Activated T-helper 2 cell treated with anti-CD3 and anti-CD28 coated beads, Interferon-gamma antibody, Interleukin-2, Interleukin-4, amounts not matched to agents 10 μg/mL and 5 μg/mL and 100 μg/mL, durations not matched to agents 14 hours and 24 hours and 36 hours (primary cell): ENCODE measurements at places on chromosomes 6 and 20. TPM values are rescaled to one million over a fixed set of nuclear protein-coding genes. Genes with fewer than 3 reads are reported as not detected.

TRIM40 gene
- not detected in 2 replicates for total RNA-seq

DNA sequence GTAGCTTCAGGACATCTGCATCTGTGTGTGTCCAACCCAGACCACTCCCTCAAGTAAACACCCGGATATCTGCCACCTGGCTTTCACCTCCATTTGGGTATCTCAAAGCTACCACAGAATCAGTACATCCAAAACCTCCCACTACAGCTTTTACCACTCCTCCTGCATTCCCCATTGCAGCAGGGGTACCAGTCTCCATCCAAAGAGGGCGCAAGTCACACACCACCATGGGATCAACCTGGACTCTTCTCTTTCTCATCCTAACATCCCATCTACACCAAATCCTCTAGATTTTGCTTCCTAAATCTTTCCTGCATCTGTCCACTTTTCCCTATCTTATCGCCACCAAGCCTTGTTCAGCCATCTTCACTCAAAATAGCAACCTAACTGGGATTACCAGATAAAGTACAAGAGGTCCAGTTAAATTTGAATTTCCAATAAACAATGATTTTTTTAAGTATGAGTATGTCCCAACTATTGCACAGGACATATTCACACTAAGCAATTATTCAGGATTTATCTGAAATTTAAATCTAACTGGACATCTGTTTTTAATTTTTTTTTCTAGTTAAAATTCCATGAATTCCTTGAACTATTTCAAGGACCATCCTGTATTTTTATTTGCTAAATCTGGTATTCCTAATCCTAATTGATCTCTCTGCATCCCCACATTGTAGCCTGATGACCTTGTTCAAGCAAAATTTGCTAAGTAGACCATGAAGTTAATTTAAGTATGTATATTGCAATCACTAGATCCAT lies 164.3 kb upstream of the MLN start:
- DNase-seq = no peak

DNA sequence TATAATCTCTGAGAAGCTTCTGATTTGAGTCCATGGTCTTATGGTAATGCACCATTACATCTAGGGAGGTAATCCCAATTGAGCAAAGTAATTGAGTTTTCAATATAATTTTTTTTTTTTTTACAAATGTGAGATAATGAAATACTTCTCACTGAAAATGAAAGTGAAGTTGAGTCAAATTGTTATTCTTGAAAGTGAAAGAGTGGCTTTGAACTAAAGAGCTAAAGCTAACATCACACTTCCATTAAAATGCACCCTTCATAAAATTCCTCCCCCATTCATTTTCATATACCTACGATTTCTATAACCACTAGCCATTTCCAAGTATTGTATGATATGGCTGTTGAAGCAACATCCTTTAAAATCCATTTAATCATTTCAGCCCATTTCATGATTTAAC lies 149.1 kb upstream of the IMPG1 start:
- DNase-seq = no peak

DNA sequence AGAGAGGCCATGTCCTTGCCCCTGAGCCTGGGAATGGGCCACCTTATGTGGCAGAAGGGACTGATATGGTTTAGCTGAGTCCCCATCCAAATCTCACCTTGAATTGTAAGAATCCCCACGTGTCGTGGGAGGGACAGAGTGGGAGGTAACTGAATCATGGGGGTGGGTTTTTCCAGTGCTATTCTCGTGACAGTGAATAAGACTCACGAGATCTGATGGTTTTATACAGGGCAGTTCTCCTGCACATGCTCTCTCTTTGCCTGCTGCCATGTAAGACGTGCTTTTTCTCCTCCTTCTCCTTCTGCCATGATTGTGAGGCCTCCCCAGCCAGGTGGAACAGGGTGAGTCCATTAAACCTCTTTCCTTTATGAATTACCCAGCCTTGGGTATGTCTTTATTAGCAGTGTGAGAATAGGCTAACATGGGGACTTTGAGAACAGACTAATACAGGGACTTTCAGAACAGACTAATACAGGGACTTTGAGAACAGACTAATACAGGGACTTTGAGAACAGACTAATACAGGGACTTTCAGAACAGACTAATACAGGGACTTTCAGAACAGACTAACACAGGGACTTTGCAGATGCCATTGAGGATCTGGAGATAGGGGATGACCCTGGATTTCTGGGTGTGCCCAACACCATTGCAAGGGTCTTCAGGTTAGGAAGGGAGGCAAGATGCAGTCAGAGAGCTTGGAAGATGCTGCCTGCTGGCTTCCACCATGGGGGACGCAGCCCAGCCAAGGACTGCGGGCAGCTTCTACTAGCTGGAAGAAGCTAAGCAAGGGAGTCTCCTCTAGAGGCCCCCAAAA lies 86.9 kb downstream of the RAMACL start:
- DNase-seq = no peak

TRIM10 gene
- total RNA-seq = 0.09 TPM in 1 of 2 replicates, not detected in the other
